ENCODE measurements at places on chromosomes 16 and 17.

GRCh38 chr16:1953734-1954133, 755 bp downstream of the RPL3L start:
- no peak for DNase-seq

DNA sequence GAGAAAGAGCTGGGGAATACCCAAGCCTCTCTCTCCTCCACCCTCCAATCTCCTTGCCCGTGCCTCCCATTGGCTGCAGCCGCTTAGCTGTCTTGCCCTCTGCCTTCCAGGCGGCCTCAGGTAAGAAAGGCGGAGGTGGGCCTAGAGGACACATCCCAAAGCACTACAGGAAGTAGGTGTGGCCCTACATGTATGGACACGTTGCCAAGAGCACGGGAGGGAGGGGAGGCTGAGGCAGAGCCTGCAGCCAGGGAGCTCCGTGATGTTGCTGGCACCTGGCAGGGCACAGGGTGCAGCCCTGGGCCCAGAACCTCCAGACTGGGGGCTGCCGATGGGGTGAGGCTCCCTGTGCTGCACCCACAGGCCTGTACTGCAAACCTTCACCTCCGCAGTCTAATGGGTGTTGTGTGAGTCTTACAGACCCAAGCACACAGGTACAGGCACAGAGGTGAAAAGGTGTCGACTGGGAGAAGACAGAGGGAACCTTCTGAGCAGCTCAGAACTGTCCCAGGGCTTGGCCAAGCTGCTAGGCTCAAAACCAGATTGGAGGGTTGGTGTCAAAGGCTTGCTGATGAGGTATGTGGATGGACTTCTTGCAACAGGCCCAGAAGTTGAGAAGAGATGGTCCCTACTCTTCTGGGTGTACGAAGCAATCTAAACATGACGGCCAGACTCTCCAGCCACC, 23.5 kb upstream of the FOXK2 start:
- DNase-seq: no peak

DNA sequence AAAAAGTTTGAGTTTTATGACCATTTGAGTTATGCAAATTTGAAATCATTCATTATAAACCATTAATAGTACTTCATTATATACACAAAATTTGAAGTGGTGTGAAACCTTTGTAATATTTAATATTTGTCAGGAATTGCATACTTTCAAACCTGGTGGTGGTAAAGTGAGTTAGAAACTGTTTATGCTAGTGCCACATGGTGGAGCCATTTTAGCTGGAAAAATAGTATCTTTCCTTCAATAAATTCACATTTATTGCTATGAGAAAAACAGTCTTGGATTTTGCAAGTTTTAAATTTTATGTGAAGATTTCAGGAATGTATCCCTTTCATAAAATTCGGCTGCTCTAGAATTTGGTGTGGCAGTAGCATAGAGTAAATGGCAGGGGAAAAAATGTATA, 7.3 kb upstream of the BLMH start:
- DNase-seq: no peak

DNA sequence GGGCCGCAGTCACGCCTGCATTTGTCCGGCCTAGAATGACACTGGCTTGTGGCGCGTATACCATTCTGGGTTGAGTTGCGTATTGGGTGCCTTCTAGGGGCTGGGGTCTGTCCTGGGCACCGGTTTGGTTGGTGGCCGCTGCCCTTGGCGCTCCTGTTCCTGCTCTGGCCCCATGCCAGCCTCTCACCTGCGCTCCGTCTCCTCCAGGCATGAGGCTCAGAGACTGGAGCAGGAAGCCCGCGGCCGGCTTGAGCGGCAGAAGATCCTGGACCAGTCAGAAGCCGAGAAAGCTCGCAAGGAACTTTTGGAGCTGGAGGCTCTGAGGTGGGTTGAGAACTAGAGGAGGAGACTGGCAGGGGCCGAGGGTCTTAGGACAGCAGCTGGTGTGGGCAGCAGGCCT, 17.4 kb downstream of the CDIPT start:
- no peak for DNase-seq

- DNase-seq: peak; percentile 23
Observed at GRCh38 chr16:48330841-48331192, 54.4 kb downstream of the SIAH1 start.

DNA sequence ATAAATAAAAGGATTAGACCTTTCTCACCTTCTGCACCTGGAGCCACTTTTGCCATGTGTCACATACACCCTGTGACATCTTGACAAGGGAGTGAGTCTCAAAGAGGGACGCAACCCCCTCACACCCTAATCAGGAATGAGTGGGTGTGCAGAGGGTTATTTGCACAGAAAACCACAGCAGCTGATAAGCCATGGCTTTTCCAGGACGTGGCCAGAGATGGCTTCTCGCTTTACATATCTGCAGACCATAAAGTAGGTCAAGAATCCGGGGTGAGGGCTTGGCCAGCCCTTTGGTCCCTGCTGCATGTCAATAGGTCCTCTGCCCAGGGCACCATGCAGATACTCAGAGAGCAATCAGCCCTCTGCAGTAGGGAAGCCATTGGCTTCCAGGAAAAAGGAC, 2.4 kb upstream of the CD300LF start:
- no peak for DNase-seq

- DNase-seq: peak; percentile 76
Observed at GRCh38 chr16:81632392-81633146, 146.5 kb upstream of the PLCG2 start.

GRCh38 chr17:74795327-74796020, 19.3 kb upstream of the NAT9 start:
- no peak for DNase-seq

DNA sequence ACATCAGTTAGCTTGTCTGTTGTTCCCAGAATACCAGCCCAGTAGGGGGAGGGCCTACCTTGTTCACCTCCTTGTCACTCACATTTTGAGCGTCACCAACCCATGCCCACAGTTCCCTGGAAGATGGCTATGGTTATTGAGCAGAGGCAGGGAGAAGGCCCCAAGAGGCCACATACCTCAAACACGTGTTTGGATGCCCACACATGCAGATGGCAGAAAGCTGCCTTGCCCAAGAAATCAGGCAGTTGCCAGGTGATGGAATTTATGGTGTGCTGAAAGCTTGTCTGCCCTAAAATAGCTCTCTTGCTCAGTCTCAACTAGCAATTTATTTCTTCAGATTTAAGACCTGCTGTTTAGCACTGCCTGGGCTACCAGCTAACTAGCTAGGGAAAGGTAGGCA, 16.5 kb upstream of the CMTM4 start:
- DNase-seq: no peak

GRCh38 chr17:77427391-77427991, 286.7 kb downstream of the SEC14L1 start:
- DNase-seq: no peak

- no peak for DNase-seq
Observed at GRCh38 chr17:63764716-63765115, 8.7 kb downstream of the CCDC47 start.

- peak; percentile 91 for DNase-seq
Observed at GRCh38 chr17:82200743-82201497, 11.7 kb downstream of the CCDC57 start.

DNA sequence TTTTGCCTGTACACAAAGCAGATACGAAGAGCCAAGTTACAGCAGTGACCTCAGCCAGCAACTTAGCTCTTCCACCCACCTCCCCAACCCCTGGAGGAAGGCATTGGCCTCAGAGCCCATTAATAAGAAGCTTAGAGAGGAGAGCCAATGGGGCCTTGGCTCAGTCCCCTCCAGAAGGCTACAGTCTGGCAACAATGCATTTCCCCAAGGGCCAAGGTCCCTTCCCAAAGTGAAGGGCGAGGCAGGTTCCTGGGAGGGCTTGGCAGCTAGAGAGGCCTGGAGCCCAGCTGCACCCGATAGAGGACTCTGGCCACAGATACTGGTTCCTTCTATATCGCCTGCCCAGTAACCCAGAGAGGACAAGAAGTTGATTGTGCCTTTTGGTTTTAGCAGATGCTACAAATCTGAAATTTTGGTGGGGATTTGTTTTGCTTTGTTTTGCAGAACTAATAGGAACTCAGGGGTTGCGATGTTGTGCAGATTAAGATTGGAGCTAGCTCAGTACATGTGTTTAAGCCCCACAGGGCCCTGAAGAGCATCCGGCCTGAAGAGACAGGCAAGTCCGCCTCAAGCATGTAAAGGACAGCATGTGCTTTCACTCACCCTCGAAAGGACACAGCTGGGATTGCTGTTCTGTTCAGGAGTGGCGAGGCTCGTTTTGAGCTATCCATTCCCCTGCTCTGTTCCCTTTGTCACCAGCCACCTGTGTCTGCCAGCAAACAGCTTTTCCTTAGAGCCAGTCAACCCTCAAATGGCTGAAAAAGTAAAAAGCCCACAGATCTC, 12.0 kb upstream of the PNPO start:
- no peak for DNase-seq

DNA sequence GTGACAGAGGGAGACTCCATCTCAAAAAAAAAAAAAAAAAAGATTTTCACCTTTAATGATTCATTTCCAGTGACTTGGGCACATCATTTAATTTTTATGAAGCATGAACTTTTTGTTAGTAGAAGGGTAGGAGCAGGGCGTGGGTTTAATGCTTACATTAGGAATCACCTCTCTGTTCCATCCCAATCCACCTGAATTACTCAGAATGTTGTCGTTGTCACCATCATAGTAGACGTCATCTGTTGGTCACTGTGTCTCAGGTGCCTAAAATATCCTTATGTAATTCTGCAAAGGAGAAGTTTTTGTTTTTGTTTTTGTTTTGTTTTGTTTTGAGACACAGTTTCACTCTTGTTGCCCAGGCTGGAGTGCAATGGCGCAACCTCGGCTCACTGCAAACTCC, 38.3 kb upstream of the TEKT3 start:
- DNase-seq: no peak

- DNase-seq: no peak
Observed at GRCh38 chr17:83194761-83195329, 115.4 kb downstream of the METRNL start.

GRCh38 chr17:14746822-14747602, 446.1 kb downstream of the HS3ST3B1 start:
- DNase-seq: no peak

GRCh38 chr16:17755158-17755557, 284.4 kb upstream of the XYLT1 start:
- no peak for DNase-seq

DNA sequence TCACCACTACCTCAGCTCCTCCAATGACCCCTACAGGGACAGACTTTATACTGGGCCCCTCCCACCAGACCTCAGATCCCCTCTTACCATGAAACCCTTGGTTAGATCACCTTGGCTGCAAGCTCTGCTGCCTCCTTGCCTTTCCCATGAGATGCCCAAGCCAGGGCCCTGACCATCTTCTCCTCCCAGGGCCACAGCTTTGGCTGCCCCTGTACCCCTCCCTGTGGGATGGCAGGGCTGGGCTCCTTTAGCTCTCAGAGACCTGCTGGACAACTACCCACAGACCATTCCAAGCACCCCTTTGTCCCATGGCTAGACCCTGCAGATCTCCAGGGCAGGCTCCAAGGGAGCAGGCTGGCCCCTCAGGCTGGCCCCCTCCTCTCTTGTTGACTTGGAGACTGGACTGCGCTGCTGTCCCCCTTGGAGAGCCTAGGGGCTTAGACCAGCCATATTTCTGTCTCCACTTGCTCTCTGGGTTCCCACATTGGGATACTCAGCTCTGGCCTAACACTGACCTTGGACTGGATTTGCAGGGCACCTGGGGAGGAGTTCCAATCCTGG, 1692.7 kb downstream of the TP53TG3F start:
- DNase-seq: no peak

- no peak for DNase-seq
Observed at GRCh38 chr17:73025041-73025560, 67.4 kb downstream of the SLC39A11 start.

DNA sequence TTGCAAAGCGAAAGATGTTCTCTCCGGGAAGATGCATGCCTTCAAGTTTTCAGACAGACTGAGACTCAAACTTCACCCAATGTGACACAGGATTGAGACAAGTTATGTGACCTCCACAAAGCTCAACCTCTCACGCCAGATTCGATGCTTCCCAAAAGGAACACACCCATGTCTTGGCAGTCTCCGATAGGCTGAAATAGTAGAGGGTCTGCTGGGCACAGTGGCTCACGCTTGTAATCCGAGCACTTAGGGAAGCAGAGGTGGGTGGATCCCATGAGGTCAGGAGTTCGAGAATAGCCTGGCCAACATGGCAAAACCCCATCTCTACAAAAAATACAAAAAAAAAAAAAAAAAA, 22.1 kb downstream of the ZFHX3 start:
- DNase-seq: no peak

DNA sequence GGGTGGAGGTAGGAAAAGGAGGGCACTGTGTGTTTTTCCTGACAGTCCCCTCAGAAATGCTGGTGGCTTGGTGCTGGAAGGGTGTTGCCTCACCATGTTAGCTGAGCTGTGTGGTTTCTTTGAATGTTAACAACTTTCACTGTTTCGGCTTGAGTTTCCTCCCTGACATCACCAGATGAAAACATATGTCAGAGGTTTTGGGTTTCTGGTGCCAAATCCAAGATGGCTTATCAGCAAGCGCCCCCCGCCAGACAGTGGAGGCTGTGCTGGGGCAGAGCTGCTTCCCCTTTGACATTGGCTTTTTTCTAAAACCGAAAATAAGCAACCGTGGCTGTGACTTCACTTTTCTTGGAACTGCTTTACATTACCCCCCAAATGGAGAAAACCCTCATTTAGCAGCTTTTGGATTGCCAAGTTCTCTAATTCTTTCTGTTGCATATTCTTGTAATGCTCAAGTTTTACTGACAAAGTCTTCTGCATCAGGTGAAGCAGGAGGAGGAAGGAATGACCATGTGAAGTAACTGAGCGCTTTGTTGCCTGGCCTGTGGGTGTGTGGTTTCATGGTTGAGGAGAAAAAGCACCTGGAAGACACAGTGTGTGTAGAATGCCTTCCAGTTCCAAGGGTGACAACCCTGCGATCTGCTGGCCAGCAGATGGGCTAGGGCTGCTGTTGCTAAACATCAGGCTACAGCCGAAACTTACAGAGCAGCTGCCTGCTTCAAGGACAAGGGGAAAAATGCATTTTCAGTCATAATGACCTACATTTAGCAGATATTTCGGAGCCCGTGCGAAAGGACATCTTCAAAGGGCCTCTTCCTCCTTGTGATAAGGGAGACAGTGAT, 9.7 kb downstream of the RMI2 start:
- DNase-seq: peak; percentile 92

- no peak for DNase-seq
Observed at GRCh38 chr17:45170280-45170930, 8.7 kb downstream of the HEXIM2 start.

DNA sequence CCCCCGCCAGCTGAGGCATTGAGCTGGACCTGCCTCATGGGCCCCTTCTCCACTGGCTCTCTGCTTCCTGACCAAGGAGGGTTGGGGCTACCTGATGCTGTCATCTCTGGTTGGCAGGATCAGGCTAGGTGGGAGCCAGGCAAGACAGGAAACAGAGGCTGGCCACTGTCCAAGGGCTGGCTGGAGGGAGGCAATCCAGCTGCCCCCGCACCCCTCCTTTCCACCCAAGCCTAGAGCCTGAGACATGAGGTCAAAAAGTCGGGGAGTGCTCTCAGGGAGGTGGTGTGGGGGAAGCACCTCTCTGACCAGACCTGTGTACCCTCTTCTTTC, 14.5 kb downstream of the NGFR start:
- DNase-seq: no peak

GRCh38 chr17:34553907-34554306, 25.5 kb upstream of the TMEM132E start:
- no peak for DNase-seq

GRCh38 chr16:24045641-24046040, 209.9 kb downstream of the PRKCB start:
- DNase-seq: no peak

GRCh38 chr16:22764662-22765327, 49.2 kb upstream of the HS3ST2 start:
- no peak for DNase-seq

GRCh38 chr17:31415004-31415454, 23.6 kb downstream of the RAB11FIP4 start:
- DNase-seq: peak; percentile 69

All from KBM-7 (cell line).